Keratinocyte (primary cell): ENCODE measurements at places on chromosomes 1 and 21.

DNA sequence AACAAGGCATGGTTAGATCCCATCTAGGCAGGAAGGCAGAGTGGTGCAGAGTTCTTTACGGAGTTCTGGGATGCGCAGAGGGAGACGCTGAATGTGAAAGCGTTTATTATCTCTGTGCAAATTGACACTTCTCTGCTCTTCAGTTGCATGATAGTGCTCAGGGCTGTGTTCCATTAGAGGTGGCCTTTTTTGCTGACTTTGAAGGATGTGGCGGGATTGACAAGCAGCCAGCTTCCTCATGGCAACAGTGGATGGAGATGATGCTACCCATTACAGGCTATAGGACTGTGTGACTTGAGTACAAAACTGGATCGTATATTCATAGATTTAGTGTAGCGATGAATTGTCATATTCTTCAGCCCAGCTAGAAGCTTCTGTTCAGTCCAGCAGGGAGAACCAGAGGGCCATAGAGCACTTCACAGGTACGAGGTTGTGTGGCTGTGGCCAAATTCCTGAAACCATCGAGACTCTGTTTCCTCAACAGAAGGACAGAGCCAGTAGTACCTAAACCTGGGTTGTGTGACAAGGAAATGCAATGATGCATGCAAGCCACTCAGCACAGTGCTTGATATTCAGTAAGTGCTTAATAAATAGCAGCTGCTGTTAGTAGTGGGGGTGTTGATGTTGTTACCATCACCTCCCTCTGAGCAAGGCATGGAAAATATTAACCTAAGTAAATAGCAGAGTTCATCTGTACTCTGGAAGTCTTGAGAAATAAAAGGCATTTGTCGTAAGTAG, 430.0 kb upstream of the KAZN start:
- no peak for DNase-seq

GRCh38 chr1:59229138-59229537, 67.8 kb upstream of the FGGY start:
- DNase-seq: no peak

GRCh38 chr1:202756391-202756790, 46.1 kb upstream of the SYT2 start:
- DNase-seq: no peak

GRCh38 chr21:33334824-33335223, 10.1 kb downstream of the IFNAR1 start:
- DNase-seq: no peak

DNA sequence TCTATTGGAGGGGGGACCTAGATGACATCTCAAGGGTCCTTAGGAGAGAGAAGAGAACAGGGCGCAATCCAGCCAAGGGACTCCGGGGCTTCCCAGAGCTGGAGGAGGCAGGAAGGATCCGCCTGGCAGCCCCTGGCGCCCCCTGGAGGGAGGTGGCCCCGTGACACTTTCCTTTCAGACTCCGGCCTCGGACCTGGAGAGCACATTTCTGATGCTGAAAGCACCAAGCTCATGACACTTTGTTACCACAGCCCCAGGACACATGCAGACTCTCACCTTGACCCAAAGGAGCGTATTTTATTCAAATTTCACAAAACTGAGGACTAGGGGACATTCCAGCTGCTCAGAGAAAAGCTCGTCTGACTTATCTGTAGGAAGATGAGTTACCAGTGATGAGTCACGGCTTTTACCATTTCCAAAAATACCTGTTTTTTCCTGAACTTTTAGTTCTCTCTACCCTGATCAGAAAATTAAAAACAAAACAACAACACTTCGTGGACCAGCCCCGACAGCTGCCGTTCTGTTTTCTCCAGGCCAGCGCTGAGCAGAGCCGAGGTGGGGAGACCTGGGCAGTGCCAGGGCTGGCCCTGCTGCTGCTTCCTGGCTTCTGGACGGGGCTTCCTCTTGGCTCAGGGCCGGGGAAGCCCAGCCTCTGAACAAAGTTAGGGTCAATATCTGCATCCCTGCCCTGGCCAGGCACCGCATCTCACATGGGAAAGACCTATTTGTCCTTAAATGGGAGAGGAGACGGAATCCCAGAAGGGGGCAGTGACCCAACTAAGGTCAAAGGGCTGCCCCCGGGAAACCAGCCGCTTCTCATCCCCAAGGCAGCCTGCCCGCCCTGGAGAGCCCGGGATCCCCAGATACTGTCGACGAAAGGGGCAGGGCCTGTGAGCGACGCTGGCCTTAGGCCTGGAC, 21.6 kb upstream of the POFUT2 start:
- DNase-seq: no peak
